ENCODE measurements at places on chromosomes 7 and 10.

GRCh38 chr10:35735412-35735811 lies 93.3 kb upstream of the FZD8 start:
- no peak for DNase-seq

- DNase-seq: no peak
Measured at GRCh38 chr7:17743316-17743715, 197.0 kb downstream of the SNX13 start.

- DNase-seq: no peak
Measured at GRCh38 chr7:107228291-107228690, 59.5 kb downstream of the HBP1 start.

DNA sequence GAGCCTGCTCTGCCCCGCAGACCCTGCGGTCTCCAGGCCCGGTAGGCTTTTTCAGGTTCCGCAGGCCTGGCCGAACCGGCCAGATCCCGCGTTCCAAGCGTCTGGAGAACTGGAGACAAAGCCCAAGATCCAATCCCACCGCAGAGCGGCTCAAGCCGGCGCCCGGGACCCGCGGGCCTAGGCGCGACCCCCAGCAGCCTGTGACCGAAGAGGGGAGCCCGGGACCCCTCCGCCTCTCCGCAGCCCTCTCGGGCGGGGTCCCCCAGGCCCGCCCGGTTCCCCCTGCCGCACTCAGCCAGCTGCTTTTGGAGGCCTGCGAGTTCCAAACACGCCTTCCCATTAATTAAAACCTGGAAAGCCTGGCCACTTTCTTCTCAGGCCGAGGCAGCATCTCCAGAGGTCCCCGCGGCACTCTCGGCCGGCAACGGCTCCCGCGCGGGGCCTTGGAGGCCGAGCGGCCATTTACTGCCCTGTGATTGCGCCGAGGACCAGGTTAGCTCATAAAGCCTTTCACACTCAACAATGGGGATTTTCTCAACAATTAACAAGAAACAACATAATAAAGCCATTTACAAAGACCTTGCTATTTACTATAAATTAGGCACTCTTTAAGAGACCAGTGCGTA lies 16.7 kb downstream of the SKIDA1 start:
- no peak for DNase-seq

DNA sequence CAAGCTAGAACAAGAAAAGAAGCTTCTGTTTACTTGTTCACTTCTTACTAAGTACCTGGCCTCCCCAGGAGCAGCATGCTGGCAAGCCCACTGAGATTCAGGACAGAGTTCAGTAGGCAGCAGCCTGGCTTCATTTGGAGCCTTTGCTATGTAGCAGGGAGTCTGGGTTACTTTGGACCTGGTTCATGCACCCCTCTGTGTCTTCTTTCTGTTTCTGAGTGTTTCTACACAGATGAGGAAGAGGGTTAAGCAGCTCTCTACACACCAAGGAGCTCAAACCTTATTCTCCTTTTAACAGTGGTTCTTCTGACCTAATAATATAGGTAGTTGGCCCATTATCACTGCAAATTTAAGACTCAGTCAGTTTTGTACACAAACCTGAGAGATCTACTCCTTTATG lies 152.9 kb downstream of the ARID5B start:
- DNase-seq: no peak

GRCh38 chr10:62815381-62816075 lies 638 bp downstream of the EGR2 start:
- no peak for DNase-seq

GRCh38 chr10:89679986-89680385 lies 21.4 kb upstream of the KIF20B start:
- DNase-seq: no peak

DNA sequence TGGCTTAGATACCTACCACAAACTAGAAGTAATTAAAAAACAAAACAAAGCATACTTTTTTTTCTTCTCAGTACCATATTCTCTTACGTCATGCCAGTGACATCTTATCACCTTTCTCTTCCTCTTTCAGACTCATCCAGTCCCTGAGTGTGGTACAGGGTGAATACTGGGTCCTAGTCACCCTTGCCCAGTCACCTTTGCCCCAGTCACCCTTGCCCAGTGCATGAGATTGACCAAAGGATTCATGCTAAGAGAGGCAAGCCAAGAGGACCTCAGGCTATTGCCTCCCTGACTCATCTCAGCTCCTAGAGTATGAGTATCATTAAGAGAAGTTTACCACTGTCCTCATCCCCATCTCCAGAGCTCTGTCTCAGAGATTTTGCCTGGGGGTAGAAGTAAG lies 10.0 kb upstream of the TSPAN12 start:
- no peak for DNase-seq

- DNase-seq: peak; percentile 92
Measured at GRCh38 chr7:132398253-132398925, 177.9 kb downstream of the PLXNA4 start.

- peak; percentile 67 for DNase-seq
Measured at GRCh38 chr7:99579956-99580777, 17.9 kb upstream of the TMEM225B start.

DNA sequence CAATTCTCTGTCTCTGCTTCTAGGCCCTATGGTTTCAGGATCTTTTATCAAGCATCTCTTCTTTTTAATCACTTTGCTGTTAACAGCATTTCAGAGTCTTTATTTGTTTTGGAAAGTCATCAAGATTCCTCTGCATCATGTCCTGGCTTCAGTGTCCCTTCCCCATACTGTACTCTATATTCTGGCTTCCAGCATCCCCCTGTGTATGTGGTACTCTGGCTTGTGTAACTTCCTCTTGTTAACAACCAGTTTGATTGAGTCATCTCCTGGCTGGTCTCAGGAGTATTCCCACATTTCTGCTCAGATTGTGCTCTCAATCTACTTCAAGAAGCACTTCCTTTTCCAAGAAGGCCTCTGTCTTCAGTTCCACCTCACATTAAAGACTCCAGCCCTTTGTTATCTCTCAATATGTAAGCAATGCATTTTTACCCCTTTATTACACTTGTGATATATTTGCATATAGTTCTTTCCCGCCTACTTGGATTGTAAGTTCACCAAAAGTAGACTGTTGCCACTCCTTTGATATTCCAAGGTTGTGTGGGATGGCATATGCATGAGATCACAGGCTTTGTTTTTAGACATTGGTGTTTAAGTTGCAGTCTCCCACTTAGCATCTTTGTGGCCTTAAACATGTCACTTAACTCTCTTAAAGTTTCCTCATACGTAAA lies 15.1 kb upstream of the ATE1 start:
- no peak for DNase-seq

GRCh38 chr10:79094412-79095175 lies 25.8 kb downstream of the ZMIZ1 start:
- no peak for DNase-seq

- no peak for DNase-seq
Measured at GRCh38 chr7:12564996-12565764, 5.3 kb upstream of the SCIN start.
